Cardiac muscle cell (in vitro differentiated cells and primary cell): ENCODE measurements at places on chromosomes 3 and 15. TPM values are rescaled to one million over a fixed set of nuclear protein-coding genes. Genes with fewer than 3 reads are reported as not detected.
A peak's percentile ranks its signal among the peaks of the same experiment; 100 is the strongest.

- DNase-seq = peak; percentile 64
Observed at GRCh38 chr3:30124435-30125370, 481.7 kb upstream of the TGFBR2 start.

GRCh38 chr3:123357275-123357674, 91.6 kb downstream of the ADCY5 start:
- no peak for DNase-seq

The UACA gene
- total RNA-seq = 58.7 and 127 TPM in 2 replicates

The MASP1 gene
- 397 and 507 TPM in 2 replicates for total RNA-seq

The ZNF385D gene
- 0.74 and 1.3 TPM in 2 replicates for total RNA-seq

The CPN2 gene
- total RNA-seq = 0.36 and 0.56 TPM in 2 replicates
